ENCODE measurements at places on chromosomes 5 and 9.
A peak's percentile ranks its signal among the peaks of the same experiment; 100 is the strongest.

DNA sequence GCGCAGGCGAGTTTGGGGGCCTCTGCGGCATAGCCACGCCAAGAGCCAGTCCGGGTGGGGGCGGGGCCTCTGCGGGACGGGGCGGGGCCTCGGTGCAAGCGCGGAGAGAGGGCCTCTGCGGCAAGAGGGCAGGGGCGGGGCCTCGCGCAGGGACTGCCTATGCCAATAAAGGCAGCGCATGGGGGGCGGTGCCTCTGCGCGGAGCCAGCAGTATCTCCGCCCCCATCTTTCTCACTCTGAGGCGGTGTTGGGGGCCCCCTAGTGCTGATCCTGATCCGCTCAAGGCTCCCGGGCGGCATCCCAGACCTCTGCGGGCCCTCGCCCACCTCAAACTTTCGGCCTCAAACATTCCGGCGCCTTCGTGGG, 9.2 kb upstream of the GPRIN1 start:
- no peak overlapping the region for H3K27ac ChIP-seq
- H3K4me3 ChIP-seq: no peak overlapping the region
- H3K36me3 ChIP-seq: no peaks in the 10 kb centered on the region
- H3K4me1 ChIP-seq: peaks cover 35% of the 10 kb centered on the region

DNA sequence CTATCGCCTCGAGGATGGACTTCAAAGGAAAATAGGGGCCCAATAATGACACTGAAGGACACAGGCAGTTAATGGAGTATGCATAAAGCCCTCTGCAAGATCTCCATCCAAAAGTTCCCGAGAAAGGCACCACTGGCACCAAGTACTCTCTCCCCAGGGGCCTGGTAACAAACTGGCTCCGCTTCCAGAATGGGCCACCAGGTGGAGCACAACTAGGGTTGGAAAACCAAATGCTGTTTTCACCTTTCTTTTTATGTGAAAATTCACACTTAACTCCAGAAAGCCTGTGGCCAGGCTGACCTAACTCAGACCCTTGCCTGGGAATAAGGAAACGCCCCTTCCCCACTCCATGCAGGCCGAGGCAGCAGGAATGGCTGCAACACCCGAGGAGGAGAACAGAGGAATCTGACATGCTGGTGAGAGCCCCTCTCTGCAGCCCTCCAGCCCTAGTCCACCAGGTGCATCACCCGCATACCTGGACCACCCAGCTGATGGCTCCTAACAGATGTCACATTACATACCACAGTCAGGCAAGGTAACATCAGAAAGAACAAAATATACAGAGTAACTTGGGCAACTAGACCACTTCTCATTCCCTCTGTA, 42.8 kb downstream of the CAMSAP1 start:
- H3K27me3 ChIP-seq: no peaks in the 10 kb centered on the region
- H3K4me3 ChIP-seq: no peak overlapping the region
- no peaks in the 10 kb centered on the region for H3K36me3 ChIP-seq
- peaks cover 15% of the 10 kb centered on the region for H3K4me1 ChIP-seq
- no peak overlapping the region for H3K27ac ChIP-seq

DNA sequence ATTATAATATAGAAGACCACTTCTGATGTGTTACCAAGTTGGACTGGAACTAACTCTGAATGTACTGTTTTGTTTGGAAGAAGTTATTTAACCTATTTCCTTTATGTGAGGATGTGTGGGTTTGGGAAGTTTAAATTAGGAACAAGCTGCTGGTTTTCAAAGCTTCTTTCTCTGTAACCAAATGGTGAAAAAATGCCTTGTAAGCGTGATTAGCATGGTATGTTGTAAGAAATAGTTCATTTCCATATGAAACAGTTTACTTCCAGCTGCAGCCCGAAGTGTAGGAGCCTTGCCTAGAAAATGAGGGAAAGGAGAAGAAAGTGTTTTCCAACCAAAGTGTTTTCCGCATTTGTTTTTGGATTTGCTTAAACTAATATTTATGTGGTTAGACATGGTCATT, 36.0 kb downstream of the TTC1 start:
- DNase-seq: no peak
- peaks cover 22% of the 10 kb centered on the region for H3K36me3 ChIP-seq
- H3K27me3 ChIP-seq: no peaks in the 10 kb centered on the region
- no peak overlapping the region for H3K4me3 ChIP-seq

GRCh38 chr9:38107811-38108304, 38.8 kb upstream of the SHB start:
- peak; percentile 50 for DNase-seq
- no peaks in the 10 kb centered on the region for H3K27me3 ChIP-seq
- no peaks in the 10 kb centered on the region for H3K36me3 ChIP-seq
- no peaks in the 10 kb centered on the region for H3K4me1 ChIP-seq
- H3K4me3 ChIP-seq: no peak overlapping the region

- DNase-seq: no peak
- no peaks in the 10 kb centered on the region for H3K27me3 ChIP-seq
- H3K4me1 ChIP-seq: no peaks in the 10 kb centered on the region
- H3K36me3 ChIP-seq: no peaks in the 10 kb centered on the region
- no peak overlapping the region for H3K27ac ChIP-seq
Observed at GRCh38 chr9:109145051-109145450, 22.0 kb downstream of the FRRS1L start.

DNA sequence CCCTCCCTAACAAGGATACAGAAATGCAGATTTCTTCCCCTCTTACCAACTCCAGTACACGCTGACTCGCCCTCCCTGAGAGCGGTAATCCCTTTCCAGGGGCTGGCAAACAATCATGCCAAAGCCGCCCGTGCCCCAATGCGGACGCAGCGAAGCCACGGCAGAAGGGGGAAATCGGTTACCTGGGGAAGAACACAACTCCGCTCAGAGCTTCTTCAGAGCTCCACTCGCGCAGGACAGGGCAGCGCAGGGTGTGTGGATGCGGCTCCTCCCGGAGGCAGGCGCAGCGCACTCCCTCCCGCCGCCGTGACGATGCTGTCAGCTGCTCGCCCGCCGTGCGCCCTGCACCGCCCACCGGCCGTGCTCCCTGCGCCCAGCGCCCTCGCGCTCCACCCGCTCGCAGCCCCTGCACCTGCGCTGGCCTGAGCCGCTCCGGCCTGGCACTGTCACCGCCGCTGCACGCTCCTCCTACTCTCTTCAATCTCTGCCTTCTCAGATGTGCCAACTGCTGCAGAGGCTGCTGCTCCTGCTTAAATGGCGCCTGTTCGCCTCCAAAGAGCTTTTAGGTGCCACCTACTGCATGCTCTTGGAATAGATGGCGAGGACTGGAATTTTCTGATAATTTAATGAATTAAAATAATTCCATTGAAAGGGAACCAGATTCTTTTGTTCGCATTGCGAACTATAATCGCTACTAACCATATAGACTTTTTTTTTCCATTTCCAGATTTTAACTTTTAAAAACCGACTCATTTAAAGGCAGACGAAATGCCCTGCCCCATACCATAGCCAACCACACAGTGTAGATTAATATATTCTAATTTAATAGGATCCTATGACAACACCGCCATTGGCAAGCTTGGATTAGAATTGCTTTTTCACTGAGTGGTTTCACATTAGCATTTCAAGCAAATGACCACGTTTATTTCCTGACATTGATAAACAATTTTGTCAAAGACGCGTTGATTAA, at the start of gene DIRAS2:
Gene DIRAS2 (minus strand): TSS at position 255 of the 970 bp plus-strand sequence. CDS start 28,997 bp downstream, outside the sequence.
- no peak for DNase-seq
- peak within 1 kb of the TSS; percentile 47 for H3K4me3 ChIP-seq
- H3K27me3 ChIP-seq: no peaks in the 10 kb centered on the region
- no peak within 1 kb of the TSS for H3K27ac ChIP-seq
- H3K4me1 ChIP-seq: no peaks in the 10 kb centered on the region

GRCh38 chr9:95620314-95620713, 103.5 kb upstream of the PTCH1 start:
- no peaks in the 10 kb centered on the region for H3K36me3 ChIP-seq
- DNase-seq: no peak
- H3K27ac ChIP-seq: no peak overlapping the region

DNA sequence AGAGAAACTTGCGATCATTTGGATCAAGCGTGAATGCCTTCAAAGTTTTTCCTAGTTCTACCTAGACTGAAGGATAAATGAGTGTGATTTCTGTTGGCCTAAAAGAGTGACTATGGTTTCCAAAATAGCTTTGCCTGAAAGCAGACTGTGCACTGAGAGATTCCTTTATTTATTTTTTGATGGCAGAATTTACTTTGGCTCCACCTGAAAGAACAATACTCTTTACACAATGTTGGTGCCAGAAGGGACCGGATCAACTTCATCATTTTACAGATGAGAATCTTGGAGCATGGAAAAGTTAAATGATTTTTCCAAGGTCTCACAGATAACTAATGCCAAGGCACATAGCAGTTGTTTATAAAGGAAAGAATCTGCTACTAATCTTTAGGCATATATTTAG, 199.6 kb downstream of the KCTD16 start:
- DNase-seq: no peak
- no peaks in the 10 kb centered on the region for H3K27me3 ChIP-seq
- H3K4me3 ChIP-seq: no peak overlapping the region
- no peak overlapping the region for H3K27ac ChIP-seq

- H3K4me3 ChIP-seq: no peak overlapping the region
- peaks cover 14% of the 10 kb centered on the region for H3K36me3 ChIP-seq
- no peak for DNase-seq
- H3K4me1 ChIP-seq: no peaks in the 10 kb centered on the region
- no peak overlapping the region for H3K27ac ChIP-seq
Observed at GRCh38 chr9:104875320-104875719, 52.6 kb downstream of the ABCA1 start.

GRCh38 chr5:4130819-4131218, 535.2 kb downstream of the IRX1 start:
- H3K4me1 ChIP-seq: no peaks in the 10 kb centered on the region
- no peak overlapping the region for H3K27ac ChIP-seq
- H3K27me3 ChIP-seq: no peaks in the 10 kb centered on the region
- H3K36me3 ChIP-seq: no peaks in the 10 kb centered on the region

- peak overlapping the region; percentile 44 for H3K27ac ChIP-seq
- H3K27me3 ChIP-seq: no peaks in the 10 kb centered on the region
- H3K4me1 ChIP-seq: no peaks in the 10 kb centered on the region
- DNase-seq: no peak
- H3K4me3 ChIP-seq: no peak overlapping the region
Observed at GRCh38 chr9:4116071-4116581, 183.7 kb downstream of the GLIS3 start.

DNA sequence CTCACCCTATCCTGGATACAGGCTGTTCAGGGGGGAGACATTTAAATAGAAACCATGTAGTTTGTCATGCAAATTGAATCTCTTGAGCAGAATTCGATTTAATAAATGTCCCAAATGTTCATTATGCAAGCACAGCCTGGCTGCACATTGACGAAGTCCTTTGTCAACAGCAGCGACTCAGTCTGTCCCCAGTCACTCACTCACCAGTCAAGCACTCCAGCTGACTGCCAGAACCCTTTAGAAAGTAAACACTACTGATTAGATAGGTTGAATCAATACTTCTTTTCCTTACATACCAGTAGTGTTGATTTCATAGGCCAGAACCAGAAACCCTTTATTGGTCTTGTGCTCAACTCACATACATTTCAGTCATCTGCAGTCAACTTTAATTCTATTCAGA, 27.5 kb downstream of the CDH6 start:
- H3K36me3 ChIP-seq: no peaks in the 10 kb centered on the region
- no peak overlapping the region for H3K4me3 ChIP-seq
- no peak overlapping the region for H3K27ac ChIP-seq

Measured in right atrium auricular region (tissue), 2 donors.